ENCODE measurements at places on chromosomes 1 and 21.
A peak's percentile ranks its signal among the peaks of the same experiment; 100 is the strongest.

GRCh38 chr1:211753649-211754251, 76.8 kb downstream of the LPGAT1 start:
- DNase-seq: no peak

GRCh38 chr1:67170751-67171573, 4.7 kb downstream of the IL23R start:
- no peak for DNase-seq

DNA sequence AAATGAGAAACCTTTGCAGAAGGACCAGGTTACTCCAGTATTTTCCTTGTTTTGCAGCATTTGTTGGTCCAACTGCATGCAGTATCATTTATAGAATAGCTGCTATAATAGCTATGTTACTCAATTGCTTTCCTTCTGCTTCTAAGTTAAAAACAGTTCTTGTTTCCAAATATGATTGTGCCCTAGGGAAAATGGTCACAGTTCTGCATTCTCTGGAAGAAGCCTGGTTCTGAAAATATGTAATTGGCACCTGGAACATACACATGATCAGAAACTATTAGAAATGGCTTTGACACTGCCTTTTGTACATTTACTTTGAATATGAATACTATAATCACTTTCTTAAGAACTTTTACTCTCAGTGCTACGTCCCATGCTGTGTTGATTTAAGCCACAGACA, 33.6 kb downstream of the HENMT1 start:
- DNase-seq: no peak

DNA sequence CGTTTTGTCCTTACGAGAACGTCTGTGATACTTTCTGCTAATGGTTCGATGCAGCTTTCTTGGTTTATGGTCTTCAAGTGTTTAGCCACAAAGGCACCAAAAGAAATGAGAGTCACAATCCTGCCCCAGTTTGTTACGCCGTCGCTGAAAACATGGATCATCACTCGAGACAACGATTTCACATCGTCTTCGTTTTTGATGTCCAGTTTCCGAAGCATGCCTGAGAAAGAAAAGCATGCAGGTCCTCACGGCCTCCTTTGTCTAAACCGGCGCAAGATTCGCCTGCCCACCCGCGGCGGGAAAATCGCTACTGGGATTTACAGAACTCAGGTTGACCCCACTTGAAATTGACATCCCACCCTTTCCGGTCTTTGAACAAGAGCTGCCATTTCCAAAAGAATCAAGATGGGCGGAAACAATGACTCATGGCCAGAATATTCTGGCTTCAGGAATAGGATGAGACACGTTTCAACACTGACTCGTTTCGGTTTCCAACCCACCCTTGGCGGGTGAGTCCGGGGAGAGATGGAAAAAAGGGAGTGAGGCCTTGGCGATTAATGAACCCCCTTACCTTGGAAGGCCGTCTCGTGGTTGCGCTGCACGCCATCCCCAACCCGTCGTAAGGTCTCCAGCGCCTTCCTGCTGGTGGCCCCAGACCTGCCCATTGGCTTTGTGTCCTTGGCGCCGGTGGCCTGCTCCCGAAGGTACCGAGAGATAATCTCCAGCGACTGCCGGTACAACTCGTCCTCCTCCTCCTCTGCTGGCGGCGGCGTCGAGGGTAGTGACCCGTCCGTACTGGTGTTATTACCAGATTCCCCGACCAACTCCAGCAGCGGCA, 919 bp downstream of the MCL1 start:
- no peak for DNase-seq

- DNase-seq: no peak
Observed at GRCh38 chr1:206998816-206999215, 28.6 kb upstream of the FCAMR start.

- no peak for DNase-seq
Observed at GRCh38 chr1:13228343-13228781, 2.4 kb upstream of the PRAMEF18 start.

GRCh38 chr1:65105596-65105995, 42.4 kb upstream of the AK4 start:
- DNase-seq: no peak

GRCh38 chr1:57474137-57474750, 50.4 kb upstream of the DAB1 start:
- DNase-seq: no peak

GRCh38 chr1:157893686-157894085, 52.1 kb upstream of the CD5L start:
- no peak for DNase-seq

DNA sequence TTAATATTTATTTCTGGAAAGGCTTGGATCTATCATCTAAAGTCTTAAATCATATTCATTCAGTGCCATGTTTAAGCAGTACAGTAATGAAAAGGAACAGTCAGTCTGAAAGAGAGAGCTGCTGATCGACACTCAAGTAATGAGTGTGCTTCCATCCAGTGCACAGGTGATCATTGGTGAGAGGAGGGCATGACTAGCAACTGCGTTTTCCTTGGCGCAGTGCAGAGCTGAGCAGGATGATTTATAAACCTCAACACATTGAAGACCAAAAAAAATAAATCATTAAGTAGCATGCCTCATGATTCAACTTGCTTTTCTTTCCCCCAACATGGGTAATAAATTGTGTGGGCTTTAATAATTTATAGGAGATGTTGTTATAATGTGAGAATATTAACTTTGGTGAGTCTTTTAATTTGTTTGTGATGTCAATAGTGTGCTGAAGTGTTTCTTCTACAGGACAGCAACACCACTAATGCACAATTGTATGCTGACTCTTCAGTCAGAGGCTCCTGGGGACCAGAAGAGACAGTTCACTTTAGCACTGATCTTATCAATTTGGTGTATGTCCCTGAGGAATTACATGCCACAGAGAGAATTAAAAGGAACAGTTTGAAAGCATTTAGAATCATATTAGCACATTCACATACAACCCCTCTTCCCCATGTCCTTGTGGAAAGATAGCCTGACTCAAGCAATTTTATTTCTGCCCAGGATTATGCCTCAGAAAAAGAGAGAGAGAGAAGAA, 199.7 kb upstream of the ADGRL2 start:
- no peak for DNase-seq

DNA sequence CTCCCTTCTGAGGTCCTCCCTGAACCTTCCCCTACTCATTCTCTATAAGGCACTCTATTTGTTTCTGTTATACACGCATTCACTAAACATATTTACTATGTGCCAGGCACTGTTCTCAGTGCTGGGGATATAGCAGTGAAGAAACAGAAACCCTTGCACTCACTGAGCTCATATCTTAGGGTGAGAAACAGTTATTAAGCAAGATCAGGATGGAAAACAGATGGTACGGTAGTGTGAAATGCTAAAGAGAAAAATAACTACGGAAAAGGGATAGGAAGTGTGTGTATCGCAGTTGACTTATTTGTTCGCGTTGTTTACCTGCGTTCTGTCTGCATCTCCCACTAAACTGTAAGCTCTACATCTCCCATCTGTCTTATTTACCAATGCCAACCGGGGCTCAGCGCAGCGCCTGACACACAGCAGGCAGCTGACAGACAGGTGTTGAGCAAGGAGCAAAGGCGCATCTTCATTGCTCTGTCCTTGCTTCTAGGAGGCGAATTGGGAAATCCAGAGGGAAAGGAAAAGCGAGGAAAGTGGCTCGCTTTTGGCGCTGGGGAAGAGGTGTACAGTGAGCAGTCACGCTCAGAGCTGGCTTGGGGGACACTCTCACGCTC, 572 bp downstream of the CYB5RL start:
- no peak for DNase-seq

GRCh38 chr1:45026446-45026845, 14.4 kb downstream of the UROD start:
- no peak for DNase-seq

DNA sequence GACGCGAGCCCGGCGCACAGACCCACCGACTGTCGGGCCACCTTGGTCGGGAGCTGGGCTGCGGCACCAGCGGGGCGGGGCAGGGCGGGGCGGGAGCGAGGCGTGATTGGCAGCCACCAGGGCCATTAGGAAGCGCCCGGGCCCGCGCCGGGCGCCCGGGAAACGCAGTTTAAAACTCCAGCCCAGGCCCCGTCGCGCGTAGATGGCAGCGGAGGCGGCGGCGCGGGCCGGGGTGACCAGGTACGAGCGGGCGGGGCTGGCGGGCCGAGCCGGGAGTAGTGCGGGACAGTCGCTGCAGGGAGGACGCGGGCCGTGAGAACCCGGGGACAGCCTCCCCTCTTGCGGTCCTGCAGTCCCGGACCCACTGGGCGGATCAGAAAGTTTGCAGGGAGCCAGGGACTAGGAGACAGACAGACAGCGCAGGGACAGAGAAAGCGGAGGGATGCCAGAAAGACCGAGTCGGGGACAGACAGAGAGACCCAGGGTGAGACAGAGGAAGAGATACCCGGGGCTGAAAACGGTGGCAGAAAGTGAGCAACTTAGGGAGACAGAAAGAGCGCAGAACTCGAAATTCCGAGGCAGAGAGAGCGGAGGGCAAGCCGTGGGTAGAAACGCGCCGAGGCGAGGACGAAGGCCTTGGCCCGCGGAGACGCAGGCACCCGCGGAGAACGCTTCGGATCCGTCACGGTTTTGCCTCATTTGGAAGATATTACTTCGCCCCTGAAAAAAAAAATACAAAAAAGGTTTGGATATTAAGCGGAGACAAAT, at the start of gene DMBX1:
DMBX1 (plus strand) TSS at position 199 of the 768 bp plus-strand sequence. CDS start 17,175 bp downstream, outside the sequence.
- no peak for DNase-seq

GRCh38 chr1:155062702-155063411, 683 bp upstream of the EFNA4 start:
- peak; percentile 60 for DNase-seq

DNA sequence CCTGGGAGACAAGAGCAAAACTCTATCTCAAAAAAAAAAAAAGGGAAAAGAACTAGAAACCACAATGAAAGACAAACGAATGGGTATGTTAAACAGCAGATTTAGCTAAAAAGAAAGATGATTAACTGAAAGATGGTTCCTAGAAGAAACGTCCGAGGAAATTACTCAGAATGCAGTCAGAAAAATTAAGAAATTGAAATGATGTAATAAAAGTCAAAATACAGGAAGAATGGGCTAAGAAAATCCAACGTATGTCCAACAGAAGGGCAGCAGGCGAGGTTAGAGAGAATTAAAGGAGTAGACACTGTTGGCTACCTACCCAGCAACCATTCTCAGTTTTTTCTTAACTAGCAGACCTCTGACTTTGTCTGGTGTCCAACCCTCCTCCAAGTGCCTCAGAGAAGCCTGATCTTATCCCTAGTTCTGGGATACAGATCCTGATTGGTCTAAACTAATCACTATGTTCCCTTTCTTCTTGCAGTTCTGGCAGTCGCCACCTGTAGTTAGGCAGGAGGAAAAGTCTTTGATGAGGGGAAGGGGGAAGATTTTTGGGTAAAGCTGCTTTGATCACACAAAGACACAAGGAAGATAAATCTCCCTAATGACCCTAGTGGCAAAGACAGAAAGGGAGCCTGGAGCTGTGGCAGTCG, 25.7 kb downstream of the GPR161 start:
- no peak for DNase-seq

GRCh38 chr1:119004781-119005180, 16.6 kb upstream of the TBX15 start:
- DNase-seq: no peak

- DNase-seq: no peak
Observed at GRCh38 chr1:62084310-62084890, 110.2 kb upstream of the L1TD1 start.

DNA sequence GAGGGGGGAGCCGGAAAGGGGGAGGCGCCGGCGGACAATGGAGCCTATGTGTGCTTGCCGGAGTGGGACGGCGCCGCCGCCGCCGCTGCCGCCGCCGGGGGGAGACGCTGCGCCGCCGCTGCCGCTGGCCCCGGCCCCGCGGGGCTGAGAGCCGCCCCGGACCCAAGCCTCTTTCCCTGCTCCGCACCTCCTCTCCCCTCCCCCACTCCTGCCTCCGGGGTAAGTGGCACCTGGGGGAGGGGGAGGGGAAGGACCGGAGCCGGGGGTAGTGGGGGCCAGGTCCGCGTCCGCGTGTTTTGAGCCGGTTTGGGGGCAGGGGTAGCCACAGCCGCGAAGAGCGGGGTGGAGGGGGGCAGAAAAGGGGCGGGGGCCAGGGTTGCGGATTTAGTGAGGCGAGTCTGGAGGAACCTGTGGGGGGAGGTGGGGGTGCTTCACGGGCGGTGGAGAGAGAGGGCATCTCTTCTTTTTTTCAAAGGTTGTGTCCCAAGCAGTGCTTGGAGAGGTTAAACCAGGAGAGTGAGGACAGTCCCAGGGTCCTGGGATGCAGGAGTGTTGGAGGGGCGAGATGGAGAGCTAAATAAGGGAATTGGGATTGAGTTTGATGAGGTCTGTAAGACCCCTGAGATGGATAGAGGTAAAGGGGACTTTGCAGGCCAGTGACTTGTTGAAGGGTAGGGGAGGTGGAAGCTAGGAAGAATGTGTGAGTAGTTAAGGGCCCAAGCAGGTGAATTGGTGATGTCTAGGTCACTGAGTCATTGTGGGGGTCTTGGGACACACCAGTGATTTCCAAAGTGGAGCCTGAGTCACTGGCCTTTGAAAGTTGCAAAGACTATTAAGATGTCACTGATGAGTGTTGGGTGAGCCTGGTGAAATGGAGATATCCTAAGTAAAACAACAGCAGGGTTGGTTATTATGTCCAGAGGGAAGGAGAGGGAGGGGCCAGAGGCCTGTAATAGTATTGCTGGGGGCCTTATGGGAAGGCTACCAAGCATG, 59.1 kb downstream of the BCL9 start:
- no peak for DNase-seq

DNA sequence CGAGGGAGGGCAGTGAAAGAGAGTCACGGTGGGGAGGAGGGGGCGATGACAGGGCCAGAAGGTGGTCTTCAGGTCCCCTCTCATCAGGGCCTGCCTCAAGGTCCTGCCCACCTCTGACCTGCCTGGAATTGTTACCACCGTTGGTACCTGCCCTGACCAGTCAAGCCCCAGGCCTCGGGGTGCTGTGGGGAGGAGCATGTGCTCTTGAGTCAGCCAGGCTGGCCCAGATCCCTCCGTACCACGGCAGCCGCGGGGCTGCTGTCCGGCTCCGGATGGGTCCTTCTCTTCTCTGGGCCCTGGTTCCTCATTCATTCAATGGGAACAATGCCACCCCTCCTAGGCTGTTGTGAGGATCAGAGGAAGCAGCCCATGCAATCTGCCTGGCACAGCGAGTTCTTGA, 22.0 kb downstream of the SERINC2 start:
- no peak for DNase-seq

DNA sequence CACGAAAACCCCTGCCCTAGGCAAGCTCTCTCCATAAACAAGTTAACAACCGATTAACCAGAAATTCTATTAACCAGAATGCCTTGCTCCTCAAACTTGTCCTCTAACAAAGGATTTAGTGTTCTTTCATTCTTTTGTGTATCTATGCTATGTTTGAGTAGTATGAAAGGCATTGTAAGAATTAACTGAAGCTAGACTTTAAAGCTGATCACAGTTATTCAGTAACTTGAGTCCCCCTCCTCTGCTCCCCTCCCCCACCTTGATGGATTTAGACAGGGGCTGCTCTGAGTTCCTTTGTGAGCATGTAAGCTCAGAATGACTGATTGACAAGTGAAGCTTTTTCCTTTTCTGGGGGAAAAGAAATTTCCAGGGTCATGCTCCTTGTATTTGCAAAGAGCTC, 257.6 kb downstream of the TTLL7 start:
- DNase-seq: no peak
